Gastrocnemius medialis (tissue), 4 donors: ENCODE measurements at places on chromosomes 12 and 14. TPM values are rescaled to one million over a fixed set of nuclear protein-coding genes. Genes with fewer than 3 reads are reported as not detected.
A peak's percentile ranks its signal among the peaks of the same experiment; 100 is the strongest.

The NANOG gene
- 0.10 TPM for total RNA-seq

The RPL10L gene
- total RNA-seq: not detected

The MOK gene
- 1.3 TPM for total RNA-seq

DNA sequence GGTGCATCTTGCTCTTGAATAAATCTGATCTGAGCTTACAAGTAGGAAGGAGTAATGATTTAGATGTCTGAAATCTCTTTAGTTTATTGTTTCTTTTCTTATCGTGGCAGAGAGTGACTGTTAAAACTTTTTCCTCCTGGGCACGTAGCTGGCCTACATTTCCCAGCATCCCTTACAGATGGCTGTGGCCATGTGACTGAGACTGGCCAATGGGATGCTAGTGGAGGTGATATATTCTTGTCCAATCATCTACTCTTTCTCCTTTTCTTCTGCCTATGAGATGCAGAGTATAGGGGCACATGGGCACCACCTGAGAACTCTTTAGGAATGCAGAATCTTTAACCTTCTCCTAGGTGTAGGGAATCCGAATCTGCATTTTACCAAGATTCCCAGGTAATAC lies 237.3 kb downstream of the RGS6 start:
- no peak for DNase-seq

The POTEG gene
- total RNA-seq: not detected

The NDRG2 gene
- total RNA-seq: 2,790 TPM

DNA sequence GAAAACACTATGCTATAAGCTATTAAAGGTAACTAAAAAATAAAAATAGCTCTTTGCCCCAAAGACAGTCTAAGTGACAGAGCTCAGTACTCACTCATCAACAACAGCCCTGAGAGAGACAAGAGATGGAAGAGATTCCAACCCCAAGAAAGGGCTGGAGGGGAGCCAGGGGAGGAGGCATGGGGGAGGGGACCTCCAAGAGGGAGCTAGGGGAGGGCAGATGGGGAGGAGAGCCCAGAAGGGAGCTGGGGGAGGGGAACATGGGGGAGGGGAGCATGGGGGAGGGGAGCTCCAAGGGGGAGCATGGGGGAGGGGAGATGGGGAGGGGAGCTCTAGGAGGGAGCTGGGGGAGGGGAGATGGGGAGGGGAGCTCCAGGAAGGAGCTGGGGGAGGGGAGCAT lies 7.7 kb downstream of the SSH1 start:
- no peak for DNase-seq

GRCh38 chr14:36221112-36221511 lies 44.6 kb upstream of the PTCSC3 start:
- no peak for DNase-seq

GRCh38 chr14:50388256-50388931 lies 8.3 kb downstream of the CDKL1 start:
- no peak for DNase-seq

- DNase-seq: no peak
Measured at GRCh38 chr14:77059276-77059915, 30.9 kb upstream of the IRF2BPL start.

The MTHFD1 gene
- total RNA-seq: 68.7 TPM

The TMEM260 gene
- total RNA-seq: 4.7 TPM

DNA sequence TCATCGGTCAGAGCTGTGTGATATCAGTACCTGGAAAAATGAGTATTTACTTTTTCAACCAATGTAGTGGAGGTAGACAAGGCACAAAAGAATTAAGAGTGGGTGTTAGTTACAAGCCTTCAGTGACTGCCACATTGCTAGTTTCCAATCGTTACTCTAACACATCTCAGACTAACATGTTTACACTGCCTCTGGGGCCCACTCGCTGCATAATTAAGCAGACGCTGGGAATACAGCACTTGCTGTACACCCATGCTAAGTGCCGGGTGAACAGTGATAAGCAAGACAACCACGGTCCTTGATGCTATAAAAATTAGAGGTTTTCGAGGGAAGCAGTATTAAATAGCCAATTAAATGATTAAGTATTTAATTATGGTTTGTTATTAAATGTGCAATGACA lies 1147.6 kb downstream of the AACS start:
- no peak for DNase-seq

- DNase-seq: no peak
Measured at GRCh38 chr12:131091413-131091975, 137.8 kb downstream of the ADGRD1 start.

GRCh38 chr14:71138448-71139293 lies 231.4 kb downstream of the PCNX1 start:
- no peak for DNase-seq

DNA sequence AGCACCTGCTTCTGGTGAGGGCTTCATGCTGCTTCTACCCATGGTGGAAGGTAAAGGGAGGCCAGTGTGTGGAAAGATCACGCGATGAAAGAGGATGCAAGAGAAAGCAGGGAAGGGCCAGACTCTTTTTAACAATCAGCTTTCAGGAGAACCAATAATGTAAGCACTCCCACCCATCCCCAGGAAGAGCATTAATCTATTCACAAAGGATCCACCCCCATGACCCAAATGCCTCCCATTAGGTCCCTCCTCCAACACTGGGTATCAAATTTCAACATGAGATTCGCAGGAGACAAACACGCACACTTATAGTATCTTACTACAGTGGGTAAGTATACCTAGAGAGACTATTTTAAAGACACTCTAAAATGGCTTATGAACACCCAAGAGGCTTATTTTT lies 80.5 kb upstream of the TMCC3 start:
- no peak for DNase-seq

- no peak for DNase-seq
Measured at GRCh38 chr12:83826112-83826511, 1086.5 kb downstream of the SLC6A15 start.

DNA sequence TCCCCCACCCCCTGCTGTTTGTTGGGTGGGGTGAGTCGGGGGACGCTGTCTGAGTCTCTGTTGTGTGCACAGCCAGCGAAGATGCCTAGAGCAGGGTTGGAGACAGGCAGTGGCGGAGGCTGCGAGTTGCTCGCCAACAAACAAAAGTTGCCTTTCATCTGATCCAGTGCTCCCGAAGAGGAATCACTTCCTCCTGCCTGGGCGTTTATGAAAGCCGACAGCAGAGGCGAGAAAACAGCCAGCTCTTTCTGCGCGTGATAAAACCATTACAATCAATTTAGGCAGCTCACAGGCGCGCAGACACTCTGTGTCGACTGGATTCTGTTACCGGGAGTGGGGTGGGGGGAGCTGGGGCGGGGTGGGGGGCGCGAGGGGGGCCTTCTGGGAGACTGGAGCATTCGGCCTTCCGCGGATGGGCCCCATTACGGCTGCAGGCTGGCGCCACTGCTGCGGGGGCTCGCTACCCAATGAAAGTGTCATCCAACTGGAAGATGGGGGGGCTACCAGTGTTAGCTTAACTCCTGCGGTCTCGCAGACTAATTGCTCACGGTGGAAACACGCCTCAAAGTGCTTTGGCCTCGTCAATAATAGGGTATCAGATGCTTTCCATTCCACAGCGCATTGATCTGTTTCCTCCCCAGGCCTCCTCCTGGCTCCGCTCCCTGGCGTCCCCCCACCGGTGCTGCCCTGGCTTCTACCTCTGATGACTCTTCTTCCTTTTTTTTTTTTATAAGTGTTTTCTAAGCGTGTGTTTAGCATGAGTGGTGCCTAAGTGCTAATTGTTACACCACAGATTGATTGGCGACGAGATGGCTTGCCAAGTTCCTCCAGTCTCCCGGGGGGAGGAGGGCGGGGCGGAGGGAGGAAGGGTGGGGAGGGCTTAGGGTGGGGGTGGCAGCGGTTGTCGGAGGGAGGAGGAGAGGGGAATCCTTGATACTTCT lies 678.4 kb downstream of the MED13L start:
- no peak for DNase-seq

GRCh38 chr14:51957950-51958349 lies 31.4 kb upstream of the RTRAF start:
- no peak for DNase-seq

DNA sequence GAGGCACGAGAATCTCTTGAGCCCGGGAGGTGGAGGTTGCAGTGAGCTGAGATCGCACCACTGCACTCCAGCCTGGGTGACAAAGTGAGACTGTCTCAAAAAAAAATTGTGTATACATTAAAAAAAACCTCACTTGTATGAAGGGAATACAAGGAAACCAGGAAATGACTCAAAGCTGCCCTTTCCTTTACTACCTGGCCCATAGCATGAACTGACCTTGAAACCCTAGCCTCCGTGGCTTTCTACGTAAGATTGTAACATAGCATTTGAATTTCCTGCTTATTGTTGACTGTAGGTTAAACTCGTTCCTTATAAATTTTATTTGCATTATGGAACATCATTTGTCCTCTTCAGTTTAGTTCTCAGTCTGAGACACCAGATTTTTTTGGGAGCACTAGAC lies 9.1 kb upstream of the DDX47 start:
- DNase-seq: no peak

- no peak for DNase-seq
Measured at GRCh38 chr12:46572644-46573346, 200.2 kb upstream of the SLC38A2 start.

The C12orf50 gene
- total RNA-seq: not detected

DNA sequence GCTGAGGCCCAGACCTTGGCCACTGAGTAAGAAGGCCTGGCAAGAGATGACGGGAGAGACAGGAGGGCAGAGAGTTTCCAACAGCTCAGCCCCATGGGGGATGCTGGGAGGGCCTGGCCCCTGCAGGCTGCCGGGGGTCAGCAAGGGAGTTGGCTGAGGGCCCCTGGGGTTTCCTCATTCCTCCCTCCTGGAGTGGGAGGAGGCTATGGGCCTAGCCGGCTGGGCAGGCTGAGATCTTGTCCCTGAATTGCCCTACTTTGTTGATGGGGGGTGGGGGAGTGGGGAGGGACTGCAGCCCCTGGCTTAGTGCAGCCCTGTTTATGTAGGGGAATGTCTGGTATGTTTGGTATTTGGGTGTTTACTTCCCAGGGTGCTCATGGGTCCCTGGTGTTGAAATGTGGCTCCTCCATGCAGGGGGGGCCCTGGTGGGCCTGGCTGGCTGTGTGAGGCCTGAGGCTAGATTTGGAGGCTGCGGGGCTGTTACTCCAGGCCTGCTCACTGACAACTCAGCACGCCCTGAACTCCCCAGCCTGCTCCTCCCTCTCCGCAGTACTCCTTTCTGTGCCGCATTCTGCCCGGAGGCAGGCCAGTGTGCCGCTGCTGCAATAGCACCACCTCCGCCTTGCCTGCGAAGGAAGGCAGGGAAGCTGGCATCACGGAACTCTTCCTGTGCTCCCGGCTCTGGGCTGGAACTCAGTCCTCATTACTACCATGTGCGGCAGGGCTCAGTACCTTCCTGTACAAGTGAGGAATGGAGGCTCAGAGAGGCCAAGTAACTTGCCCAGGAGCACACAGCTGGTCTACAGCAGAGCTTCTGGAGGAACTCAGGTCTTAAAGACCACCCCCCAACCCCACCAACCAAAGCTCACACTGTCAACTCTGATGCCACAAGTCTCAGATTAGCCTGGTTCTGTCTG lies 25.3 kb downstream of the JDP2 start:
- DNase-seq: no peak

The TNFAIP2 gene
- 14.8 TPM for total RNA-seq

The JKAMP gene
- total RNA-seq: 36.5 TPM

The SRGAP1 gene
- 0.36 TPM for total RNA-seq

The IQSEC3 gene
- total RNA-seq: 0.36 TPM

The MDP1 gene
- total RNA-seq: 15.8 TPM

DNA sequence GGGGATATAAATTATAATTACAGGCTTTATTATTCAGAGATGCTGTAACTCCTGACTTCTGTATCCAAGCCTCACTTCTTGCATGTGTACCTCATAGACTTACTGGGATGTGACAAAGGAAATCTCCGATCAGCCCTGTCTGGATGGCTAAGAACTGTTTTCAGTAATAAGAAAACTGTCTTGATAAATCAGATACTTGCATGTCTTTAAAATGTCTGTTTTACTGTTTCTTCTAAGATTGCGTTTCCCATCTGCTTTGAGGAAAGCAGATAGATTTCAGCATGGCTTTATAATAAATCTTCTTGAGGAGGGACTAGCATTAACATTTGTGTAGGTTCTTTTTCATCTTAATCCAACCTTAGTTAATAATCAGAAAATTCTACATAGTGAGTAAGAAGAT lies 395.9 kb downstream of the EGLN3 start:
- DNase-seq: no peak

DNA sequence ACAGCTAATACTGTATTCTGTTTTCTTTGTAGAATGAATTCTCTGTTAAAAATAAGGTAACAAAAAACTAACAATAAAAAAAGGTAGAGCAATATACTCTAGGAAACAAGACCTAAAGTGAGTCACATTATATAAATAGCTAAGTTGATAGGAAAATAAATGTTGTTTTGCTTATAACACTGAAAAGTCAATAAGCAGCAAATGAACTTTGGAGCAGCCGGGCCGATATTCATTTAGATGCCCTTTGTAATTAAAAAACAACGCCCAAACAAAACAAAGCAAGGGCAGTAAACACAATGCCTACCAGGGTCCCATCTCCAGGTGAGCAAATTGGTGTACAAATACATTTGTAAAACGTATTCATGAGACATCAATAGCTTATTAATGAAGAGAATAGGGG lies 227.6 kb upstream of the FOXN3 start:
- DNase-seq: no peak

DNA sequence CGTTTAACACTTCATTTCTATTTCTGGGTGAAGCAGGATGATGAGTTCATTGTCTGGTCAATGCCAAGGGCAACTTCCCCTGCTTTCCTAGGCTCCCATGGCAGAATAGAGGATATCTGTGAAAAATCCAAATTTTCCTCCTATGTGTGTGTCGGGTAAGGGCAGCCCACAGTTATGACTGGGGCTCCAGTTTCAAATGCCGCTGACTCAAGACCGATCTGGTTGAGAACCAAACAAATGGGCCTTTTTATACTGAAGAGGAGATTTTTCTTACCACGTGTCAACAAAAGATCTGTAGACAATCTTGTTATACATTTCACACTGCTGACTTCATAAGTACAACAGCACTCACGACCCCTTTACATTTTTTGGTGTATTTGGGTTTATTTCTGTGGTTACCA lies 120.8 kb downstream of the CHST11 start:
- DNase-seq: no peak

- DNase-seq: peak; percentile 70
Measured at GRCh38 chr14:77303417-77304156, 17.1 kb downstream of the POMT2 start.

- no peak for DNase-seq
Measured at GRCh38 chr14:100586403-100587085, 673 bp downstream of the BEGAIN start.

GRCh38 chr12:92108651-92109050 lies 37.0 kb downstream of the BTG1 start:
- DNase-seq: no peak

DNA sequence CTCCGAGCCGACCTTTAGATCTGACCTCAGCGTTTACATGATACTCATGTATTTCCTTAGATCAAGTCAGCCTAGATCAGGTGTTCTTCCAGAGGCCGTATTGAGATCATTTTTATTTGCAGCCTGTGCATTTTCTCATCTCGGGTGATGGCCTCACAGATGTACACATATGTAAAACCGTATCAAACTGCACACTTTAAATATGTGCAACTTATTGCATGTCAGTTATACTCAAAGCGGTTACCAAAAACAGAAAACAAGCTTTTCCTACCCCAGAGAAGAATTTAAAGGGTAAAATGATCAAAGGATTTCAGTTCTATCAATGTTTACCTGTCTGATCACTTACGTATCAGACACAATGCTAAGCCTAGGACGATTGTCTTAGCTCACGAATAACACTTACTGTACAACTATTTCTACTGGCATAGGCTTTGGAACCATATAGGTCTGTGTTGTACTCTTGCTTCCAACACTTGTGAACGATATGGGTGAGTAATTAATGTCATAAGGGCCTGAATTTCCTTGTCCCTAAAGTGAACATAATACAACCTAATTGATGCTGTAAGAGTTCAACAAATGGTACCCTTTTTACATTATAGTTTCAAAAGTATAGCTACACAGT lies 628 bp upstream of the LLPH start:
- no peak for DNase-seq

GRCh38 chr14:32443890-32444661 lies 115.0 kb downstream of the AKAP6 start:
- DNase-seq: no peak
